ENCODE measurements at places on chromosomes 6 and 20.

DNA sequence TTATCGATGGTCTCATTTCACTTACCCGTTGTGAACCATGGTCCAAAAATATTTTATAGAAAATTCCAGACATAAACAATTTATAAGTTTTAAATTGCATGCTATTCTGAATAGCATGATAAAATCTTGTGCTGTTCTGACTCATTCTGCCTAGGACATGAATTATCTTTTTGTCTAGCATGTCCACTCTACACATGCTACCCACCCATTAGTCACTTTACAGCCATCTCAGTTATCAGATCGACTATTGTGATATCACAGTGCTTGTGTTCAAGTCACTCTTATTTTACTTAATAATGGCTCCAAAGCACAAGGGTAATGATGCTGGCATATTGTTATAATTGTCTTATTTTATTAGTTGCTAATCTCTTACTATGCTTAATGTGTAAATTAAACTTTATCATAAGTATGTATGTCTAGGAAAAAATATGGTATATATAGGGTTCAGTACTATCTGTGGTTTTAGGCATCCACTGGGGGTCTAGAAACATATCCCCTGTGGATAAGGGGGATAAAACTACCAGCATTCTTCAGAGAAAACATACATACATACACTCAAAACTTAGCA lies 252.0 kb upstream of the HTR1E start:
- no peak for DNase-seq

DNA sequence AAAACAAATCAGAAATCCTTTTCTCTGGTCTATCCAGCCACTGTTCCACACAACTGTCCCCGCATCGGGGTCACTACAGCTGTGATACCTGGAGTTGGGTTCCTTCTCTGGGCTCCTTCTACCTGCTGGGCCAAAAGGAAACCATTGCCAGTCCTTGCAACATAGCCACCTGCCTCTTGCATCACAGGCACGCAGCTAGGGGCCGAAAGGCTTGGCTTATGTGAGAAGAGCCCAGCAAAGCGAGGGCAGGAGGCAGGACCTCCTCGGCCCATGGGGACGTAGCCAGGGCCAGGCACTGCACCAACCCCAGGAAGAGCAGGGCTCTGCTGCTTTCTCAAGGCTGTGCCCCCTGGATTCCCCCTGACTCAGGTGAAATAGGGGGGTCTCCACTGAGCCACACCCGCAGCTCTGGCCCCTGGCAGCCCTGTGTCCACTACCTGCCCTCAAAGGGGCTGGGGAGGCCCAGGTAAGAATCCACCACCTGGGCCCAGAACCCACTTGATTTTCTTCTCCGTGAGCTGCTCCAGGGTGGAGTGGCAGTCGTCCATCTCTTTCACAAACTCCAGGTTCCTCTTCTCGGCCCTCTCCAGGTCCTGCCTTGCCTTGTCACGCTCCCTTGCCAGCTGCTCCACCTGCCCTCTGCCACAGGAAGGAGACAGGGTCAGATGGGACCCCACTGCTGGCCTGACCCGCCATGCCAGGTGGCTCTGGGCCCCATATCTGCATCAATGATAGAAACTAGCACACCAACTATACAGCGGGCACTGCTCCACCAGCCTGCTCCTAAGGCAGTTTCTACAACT lies 88.9 kb downstream of the GINS1 start:
- DNase-seq, result no peak

- DNase-seq, result no peak
These were observed 48.4 kb upstream of the TOP1 start for GRCh38 chr20:40980106-40980827.

- DNase-seq, result peak; percentile 47
These were observed 1.8 kb downstream of the NFKBIE start for GRCh38 chr6:44263354-44264100.

DNA sequence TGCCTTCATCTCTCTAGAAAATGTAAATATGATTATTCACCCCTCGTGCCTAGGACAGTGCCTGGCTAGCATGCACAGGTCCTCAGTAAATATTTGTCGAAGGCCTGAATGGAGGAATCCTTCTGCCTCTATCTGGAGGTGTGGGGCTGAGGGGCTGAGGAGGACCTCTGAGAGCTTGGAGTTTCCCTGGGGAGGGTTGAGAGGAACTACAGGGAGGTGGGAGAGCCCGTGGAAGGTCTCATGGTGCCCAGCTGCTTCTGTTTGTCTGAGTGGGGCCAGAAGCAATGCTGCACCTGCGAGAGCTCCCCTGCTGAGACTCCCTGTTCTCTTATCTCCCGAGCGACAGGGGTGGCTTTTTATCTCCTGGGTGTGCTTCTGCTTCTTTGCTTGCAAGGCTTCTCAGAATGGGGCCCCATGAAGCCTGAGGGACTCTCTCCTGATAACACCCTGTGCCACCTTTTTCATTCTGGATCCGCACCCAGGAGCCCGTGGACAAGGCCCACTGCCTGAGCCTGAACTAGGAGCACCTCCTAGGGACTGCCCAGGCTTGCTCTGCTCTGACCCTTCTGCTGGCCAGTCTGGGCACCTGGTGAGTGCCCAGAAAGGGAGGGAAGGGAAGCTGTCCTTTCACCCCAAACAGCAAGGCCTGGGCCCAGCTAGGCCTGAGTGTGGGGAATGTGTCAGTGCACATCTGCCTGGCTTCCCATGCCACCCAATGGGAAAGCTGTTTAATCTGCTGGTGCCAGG lies 2.4 kb downstream of the SLC29A1 start:
- DNase-seq, result no peak

DNA sequence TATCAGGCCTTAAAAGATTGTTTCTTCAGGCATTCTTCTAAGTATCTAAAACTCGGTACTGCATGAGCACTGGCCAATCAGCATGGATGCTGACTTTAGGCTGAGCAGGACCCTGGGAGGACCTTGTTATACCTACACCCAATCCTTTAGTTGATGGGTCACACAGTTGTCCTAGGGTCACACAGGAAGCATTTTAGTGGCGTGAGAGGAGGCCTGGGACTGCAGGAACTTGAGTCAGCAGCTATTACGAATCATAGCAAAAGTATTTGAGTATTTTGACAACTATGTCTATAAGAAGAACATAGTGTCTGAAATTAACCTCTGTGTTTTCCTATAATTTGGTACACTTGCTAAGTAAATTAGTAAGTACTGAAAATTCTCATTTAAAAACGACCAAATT lies 741.4 kb downstream of the HACE1 start:
- no peak for DNase-seq

Data from lung microvascular endothelial cell (primary cell).